ENCODE measurements at places on chromosomes 5 and 9.

- no peak for DNase-seq
Measured at GRCh38 chr5:38911933-38912332, 66.1 kb downstream of the OSMR start.

DNA sequence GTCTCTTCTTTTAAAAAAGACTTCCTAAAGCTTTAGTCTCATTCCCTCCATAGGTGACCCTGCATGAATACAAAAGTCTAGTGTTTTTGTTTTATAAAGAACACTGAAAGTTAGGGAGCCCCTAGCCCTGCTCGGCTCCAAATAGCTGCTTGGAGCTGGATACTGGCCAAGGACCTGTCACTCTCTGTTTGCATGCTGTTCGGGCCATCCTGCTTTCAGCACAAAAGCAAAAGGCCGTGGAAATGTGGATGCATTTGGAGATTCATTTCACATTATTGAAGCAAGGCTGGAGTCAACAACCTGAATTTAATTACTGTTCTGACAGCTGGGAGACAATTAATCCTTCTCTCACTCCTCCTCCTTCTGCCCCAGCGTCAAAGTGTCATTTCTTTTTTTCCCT, 151.7 kb upstream of the NMUR2 start:
- DNase-seq = no peak

- no peak for DNase-seq
Measured at GRCh38 chr9:100220936-100221335, 121.9 kb downstream of the INVS start.

- no peak for DNase-seq
Measured at GRCh38 chr5:149727336-149728035, 2.6 kb upstream of the PPARGC1B start.

DNA sequence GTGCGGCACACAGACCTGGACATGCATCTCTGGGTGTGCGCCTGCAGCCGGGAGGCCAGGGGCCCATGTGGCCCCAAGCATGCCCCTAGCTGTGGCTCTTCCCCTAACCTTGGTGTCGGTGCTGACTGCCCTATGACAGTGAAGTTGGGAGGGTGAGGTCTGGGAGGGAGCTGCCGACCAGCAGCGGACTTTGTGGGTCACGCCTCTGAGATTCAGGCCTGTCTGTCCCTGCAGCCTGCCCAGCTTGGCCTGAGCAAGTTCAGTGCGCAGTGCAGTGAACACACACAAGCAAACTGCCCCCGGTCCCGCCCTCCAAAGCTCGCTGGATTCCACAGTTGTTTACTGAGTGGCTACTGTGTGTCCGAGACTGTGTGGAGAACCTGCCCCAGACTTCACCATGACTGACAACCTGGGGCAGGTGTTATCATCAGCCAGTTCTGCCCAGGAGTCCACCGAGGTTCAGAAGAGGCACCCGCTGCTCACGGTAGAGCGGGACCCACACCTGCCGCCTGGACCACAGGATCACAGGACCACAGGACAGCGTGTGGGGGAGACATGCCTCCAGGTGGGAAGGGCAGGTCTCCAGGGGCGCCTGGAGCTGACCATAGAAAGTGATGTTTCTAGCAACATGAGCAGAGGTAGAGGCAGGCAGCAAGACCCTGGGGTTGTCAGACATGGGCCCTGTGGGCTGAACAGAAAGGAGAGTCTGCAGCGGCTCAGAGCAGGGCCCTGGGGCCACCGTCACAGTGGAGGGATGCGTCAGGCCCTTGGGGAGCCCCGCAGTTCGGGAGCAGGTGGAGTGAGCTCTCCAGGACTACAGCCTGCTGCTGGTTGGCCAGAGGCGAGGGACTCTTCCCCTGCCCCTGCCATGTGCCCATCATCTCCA, 105.1 kb downstream of the PHF2 start:
- no peak for DNase-seq

DNA sequence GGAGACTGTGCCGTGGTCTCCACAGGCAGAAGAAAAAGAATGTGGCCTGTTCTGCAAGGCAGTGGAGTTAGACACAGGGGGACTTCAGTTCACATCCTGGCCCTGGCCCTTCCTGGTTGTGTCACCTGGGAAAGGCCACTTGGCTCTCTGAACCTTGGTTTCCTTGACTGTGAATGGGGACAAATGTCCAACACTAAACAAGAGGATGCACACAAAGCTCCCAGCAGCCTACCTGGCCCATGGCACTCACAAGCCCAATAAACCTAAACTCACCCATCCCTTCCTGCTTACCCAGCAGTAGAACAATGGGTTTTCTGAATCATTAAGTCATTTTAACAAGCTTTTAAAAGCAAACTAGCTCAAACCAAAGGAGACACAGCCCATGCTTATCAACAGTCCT, 103.9 kb downstream of the FRMD3 start:
- no peak for DNase-seq

- no peak for DNase-seq
Measured at GRCh38 chr9:3980212-3980611, 319.7 kb downstream of the GLIS3 start.

DNA sequence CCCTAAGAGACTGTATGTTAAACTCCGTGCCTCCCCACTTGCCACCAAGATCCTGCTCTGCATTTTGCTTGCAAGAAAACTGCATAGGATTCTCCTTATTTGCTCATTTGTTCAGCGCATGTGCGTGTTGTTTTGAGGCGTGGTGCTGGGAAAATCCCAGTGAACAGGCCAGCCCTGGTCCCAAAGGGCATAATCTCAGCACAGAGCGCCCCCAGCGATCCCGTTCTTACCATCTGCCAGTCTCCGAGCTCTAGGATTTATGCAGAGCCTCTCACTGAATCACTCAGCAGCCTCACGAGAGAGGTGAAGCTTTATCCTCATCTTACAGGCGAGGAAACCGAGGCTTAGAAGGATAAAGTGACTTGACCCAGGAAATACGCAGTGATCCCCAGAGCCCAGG, 11.5 kb downstream of the PRRX2 start:
- no peak for DNase-seq
